ENCODE measurements at places on chromosomes 16 and 17. TPM values are rescaled to one million over a fixed set of nuclear protein-coding genes. Genes with fewer than 3 reads are reported as not detected.

The STX8 gene
- 75.6 TPM for polyA plus RNA-seq

The FA2H gene
- 5.9 TPM for polyA plus RNA-seq

The CSH1 gene
- not detected for polyA plus RNA-seq

The AATF gene
- polyA plus RNA-seq = 55.5 TPM

The GALR2 gene
- polyA plus RNA-seq = not detected

The WFDC1 gene
- polyA plus RNA-seq = 5.0 TPM

The SLC16A11 gene
- polyA plus RNA-seq = 0.37 TPM

The C16orf92 gene
- polyA plus RNA-seq = not detected

DNA sequence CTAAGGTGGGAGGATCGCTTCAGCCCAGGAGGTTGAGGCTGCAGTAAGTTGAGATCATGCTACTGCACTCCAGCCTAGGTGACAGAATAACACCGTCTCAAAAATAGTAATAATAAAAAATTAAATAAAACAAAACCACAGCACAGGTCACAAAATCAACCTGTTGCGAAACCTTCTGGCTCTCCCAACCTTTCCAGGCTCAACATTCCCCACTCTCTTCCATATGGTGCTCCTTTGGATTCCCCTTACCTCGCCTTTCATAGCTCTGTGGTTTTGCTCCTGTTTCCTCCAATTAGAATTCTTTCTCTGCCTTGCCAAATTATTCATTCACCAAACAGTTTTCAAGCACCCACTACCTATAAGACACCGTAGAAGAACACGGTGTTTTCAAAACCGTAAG is 4.7 kb downstream of the ZDHHC7 start:
- DNase-seq = no peak

GRCh38 chr17:2222901-2223616 is 80.5 kb downstream of the SMG6 start:
- DNase-seq = no peak

DNA sequence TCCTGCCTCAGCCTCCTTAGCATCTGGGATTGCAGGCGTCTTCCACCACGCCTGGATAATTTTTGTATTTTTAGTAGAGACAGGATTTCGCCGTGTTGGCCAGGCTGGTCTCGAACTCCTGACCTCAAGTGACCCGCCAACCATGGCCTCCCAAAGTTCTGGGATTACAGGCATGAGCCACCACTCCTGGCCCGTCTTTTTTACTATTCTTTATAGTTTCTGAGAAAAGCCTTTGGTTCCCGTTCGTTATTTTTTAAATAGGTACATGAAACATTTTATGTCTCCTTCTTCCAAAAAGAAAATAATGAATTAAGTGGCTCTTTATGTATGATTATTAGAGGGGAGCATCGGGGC is 570 bp upstream of the BCO1 start:
- DNase-seq = no peak

- no peak for DNase-seq
Measured at GRCh38 chr16:84303023-84303422, 8.3 kb downstream of the WFDC1 start.

DNA sequence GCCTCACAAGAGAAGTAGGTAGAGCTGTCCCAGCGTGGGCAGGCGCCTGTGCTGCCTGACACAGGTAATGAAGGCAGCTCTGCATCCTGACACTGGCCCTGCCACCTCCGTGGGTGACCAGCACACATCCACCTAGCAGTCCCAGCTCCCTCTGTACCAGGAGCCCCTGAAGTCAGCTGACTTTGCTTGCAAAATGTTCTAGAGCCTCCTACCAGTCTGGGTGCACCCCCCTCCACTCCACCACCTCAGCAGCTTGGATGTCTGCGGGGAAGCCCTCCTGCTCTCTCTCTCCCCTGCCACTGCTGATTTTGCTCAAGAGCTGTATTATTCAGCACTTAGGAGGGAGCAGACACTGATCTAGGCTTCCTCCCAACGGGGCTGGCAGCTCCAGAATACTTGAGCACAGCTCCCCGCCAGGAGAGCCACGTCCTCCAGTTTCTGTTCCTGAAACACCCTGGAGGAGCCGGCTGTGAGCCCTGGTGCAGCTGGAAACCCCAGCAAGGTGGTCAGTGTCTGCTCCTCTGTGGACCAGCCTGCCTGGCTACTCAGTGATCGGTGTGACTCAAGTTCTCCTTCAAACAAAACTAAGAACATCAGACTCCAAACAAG is 1.0 kb downstream of the RNF166 start:
- no peak for DNase-seq

DNA sequence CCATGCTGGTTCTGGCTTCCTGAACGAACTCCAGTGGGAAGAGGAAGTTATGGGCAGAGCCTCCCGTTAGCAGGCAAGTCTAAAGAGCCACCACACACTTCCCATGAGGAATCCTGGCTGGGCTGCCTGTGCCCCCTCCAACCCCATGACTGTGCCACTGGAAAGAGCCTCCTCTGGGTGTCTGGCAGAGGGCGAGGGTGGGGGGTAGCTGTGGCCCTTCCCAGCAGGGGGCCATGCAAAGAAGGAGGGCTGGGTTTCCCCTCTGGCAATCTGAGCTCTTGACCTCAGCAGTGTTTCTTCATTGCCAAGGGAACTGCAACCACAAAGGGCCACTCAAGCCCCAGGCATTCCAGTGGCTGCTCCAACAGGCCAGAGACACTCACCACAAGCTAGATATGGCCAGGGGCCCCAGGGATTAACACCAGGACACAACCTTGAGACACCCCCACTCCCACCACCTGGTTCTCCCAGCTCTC is 1.7 kb upstream of the RRAD start:
- DNase-seq = no peak

DNA sequence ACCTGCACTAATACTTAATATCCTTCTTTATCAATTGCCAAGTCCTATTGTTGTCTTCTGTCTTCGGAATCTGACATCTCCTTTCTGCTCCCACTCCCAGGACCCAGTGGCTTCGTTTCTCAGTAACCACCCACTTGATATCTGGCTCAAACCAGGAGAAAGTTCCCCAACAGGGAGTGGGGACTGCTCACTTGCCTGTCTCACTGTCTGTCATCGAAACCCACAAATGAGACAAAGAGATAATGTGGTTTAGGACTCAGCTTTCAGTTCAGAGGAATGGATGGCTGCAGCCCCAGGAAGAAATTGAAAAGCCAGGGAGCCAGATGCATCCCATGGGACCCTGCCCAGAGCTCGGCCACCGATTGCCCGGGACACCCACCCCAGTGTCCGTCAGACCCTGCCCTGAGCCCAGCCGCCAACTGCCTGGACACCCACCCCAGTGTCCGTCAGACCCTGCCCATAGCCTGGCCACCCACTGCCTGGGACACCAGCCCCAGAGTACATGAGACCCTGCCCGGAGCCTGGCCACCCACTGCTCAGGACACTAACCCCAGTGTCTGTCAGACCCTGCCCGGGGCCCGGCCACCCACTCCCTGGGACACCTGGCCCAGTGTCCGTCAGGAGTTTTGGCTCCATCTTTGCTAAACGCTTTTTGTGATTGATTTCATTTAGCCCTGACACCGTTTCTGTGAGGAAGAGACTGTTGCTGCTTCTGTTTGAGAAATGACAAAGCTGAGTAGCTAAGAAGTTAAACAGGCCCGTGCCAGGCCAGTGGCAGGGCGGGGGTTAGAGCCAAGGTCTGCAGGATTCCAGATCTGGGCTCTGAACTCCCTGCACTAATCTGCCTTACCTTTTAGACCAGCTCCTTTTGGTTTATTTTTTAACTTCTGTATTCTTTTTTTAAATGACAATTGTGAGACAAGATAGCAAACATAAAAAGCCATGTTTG is 251.4 kb downstream of the PHKB start:
- DNase-seq = no peak

DNA sequence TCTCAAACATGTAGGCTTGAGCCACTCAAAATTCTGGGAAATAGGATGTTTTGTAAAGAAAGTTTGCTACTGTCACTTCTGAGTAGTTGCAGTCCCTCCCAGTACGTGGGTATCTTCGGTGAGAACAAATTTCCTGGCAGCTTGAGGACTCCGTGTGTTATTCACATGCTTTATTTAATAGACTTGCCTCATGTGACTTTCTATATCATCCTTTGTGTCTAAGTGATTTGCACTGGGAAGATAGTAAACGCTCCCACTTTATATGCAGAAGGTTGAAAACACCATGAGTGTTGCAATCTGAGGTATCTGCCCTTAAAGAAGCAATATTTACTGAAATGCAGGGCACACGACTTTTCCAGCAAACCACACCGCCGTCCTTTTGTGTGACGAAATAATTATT is 643.7 kb downstream of the MAF start:
- DNase-seq = no peak

DNA sequence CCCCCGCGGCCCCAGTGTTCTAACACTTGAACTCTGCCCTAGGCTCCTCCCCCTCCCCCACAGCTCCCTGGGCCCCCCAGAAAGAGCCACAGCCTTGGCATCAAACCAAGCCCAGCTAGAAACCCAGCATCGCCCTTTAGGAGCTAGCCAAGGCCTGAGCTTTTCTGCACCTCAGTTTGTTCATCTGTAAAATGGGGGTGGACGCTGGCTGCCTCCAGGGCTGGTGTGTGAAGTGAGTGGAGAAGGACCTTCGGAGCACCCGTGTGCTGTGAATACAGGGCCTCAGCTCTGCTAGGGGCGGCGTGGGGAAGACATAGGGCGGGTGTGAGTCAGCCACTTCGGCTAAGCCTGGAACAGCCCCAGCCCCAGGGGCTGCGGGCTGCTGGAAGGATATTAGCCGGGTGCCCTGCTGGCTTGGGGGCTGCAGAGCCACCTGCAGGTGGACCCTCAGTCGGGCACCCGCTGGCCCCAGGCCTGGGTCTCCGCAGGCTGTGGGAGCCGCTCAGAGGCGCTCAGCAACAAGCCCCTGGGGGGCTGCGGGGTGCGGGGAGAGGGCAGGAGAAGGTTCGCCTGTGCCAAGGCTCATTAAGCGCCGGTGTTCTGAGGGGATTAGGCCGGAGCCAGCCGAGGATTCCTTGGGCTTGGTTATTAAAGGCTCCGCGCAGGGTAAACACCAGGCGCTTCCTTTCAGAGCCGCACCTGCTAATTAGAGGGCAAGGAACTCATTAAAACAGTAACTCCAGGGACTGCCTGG is 217.0 kb upstream of the CIBAR2 start:
- DNase-seq = no peak

- DNase-seq = no peak
Measured at GRCh38 chr16:67278773-67279295, 498 bp upstream of the PLEKHG4 start.

DNA sequence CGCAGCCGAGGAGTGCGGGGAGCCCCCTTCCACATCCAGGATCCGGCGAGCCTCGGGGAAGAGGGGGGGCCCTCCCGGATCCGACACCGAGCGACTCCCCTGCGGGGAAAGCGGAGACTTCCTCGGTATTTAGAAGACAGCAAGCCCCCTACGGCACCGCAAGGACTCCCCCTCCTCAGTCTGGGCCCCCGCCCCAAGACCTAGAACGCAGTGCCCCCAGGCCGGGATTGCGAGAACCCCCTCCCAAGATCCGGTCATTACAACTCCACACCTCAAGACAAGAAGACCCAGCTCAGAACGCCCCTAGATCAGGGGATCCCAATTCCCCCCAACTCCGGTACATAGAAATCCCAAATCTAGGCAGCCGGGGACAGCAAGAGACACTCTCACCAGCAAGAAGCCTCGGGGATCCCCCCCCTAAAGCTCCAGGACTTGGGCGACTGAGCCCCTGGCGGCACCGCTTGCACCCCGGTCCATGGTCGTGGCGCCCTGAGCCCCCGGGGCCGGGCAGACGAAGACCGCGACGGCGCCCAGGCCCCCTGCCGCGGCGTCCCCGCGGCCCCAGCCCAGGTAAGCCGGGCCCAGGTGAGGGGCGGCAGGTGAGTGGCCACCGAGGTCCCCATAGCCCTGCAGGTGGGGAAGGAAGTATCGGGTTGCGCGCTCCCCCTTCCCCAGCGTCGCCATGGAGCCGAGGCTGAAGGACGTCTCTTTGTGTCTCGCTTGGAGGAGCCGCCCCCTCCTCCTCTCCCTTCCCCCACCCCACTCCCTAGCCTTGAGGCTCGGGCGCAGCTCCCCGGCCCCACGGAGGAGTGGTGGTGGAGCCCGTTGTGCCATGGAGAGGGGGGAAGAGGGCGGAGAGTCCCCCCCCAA is 641 bp downstream of the SBK1 start:
- DNase-seq = peak; percentile 41

DNA sequence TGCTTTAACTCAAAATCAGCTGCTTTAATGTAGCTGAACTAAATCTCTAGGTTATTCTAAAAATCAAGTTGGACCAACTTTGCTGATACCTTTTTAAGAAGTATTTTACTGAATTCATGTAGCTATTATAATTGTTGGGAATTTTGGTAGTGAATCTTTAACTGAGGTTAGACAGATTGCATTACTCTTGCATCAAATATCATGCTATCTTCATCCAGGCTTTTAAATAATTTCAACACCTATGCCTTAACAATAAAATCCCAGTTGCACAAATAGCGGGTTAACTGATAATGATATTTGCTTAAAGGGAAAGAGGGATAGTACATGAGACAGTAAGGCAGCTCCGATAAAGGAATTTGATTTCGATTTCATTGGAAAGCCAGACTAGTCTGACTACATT is 241.3 kb upstream of the TBX2 start:
- no peak for DNase-seq

All from left renal pelvis (tissue), 4 donors.